OCI-M1 (cell line): ENCODE measurements at places on chromosomes 3 and 15.

- DNase-seq, result no peak
Observed at GRCh38 chr15:47500842-47501241, 216.5 kb upstream of the SEMA6D start.

GRCh38 chr3:64271631-64272030 is 46.4 kb upstream of the PRICKLE2 start:
- no peak for DNase-seq

DNA sequence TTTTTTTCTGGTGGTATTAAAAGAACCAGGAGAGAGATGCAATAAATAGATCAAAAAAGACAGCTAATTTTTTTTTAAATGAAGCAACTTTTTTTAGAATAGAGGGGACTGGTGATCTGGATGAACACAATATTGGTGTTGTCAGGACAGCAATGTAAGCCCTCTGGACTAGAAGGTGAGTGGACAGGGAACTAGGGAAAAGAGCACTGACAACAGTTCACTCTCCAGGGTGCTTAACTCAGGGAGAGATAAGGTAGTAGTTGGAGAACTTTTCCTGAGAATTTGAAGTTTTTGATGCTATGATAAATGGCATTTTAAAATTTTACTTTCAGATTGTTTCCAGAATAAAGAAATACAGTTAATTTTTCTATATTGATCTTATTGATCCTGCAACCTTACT is 158.3 kb upstream of the STAC start:
- no peak for DNase-seq

- DNase-seq, result no peak
Observed at GRCh38 chr3:127865941-127866340, 43.6 kb upstream of the MGLL start.

DNA sequence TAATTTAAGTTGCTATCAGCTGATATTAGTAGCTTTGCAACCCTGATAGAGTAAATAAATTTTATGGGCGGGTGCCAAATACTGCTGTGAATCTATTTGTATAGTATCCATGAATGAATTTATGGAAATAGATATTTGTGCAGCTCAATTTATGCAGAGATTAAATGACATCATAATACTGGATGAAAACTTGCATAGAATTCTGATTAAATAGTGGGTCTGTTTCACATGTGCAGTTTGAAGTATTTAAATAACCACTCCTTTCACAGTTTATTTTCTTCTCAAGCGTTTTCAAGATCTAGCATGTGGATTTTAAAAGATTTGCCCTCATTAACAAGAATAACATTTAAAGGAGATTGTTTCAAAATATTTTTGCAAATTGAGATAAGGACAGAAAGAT is 70.0 kb downstream of the ECT2 start:
- no peak for DNase-seq

DNA sequence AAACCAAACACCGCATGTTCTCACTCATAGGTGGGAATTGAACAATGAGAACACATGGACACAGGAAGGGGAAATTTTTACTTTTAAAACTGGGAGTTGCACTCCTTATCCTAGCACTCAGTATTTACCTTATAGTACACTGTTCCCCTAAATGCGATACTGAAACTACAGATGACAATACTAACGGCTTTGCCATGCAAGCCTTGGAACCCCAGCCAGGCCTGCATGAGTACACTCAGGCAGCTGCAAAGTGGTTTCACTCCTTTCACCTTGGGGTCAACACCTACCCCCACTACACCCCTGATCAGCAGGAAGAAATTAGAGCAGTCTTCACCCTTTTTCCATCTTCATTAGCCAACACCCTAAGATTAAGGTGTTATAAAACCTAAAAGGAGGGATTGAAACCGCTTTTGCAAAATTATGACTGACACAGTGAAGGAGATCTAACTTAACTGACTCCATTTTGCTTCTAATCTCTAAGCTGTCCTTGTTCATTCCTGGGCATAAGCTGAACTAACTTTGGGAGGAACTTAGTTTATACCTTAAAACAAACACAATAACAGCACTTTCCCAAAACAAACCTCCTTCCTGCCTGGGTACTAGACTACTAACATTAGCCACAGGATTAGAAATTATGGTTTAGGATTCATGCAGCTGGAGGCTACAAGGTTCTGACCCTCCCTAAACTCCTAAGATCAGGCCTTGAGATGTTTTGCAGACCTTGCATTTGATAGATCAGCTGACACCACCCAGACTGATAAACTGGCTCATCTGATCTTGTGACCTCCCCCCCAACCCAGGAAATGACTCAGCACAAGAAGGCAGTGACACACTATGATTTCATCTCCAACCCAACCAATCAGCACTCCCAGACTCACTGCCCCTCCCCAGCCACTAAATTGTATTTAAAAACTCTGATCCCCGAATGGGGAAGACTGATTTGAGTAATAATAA is 452.1 kb upstream of the PPP2R3A start:
- peak; percentile 91 for DNase-seq

- DNase-seq, result no peak
Observed at GRCh38 chr3:42035816-42036482, 55.2 kb upstream of the TRAK1 start.

GRCh38 chr3:190485830-190486532 is 27.9 kb upstream of the IL1RAP start:
- DNase-seq, result no peak

- peak; percentile 50 for DNase-seq
Observed at GRCh38 chr15:95693917-95694316, 636.6 kb upstream of the NR2F2 start.

DNA sequence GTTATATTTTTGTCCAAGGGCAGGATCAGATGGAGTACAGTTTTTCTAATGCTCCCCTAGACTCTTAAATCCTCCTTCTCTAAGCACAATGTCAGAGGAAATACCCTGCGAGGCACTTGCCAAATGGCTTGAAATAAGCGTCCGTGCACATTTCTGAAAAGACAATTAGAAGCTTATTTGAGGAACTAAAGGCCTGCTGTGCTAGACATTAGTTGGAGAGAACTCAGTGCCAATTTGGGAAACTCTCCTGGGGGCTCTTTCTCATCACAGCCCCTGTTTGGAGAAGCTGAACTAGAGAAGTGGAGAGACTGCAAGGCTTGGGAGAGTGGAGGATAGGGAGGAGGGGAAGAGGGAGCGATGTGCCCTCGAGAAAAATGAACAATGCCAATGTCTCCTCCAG is 247.6 kb upstream of the C2CD4B start:
- no peak for DNase-seq

DNA sequence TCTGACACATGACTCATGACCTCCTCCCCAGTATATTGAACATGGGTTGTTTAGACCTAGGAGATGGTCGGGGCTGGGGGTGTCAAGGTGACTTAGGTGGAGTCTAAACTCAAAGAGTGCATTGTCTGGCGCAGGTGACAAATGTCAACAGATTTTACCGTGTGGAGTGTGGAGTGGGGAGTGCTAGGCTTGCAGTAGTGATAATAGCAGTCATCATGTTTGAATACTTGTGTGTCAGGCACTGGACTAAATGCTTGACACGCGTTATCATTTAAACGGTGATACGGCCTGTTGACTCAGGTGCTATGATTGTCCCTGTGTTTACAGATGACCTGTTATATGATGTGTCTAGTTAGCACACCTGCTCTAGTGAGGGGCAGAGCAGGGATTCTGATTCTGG is 30.8 kb downstream of the MUC20 start:
- DNase-seq, result no peak

DNA sequence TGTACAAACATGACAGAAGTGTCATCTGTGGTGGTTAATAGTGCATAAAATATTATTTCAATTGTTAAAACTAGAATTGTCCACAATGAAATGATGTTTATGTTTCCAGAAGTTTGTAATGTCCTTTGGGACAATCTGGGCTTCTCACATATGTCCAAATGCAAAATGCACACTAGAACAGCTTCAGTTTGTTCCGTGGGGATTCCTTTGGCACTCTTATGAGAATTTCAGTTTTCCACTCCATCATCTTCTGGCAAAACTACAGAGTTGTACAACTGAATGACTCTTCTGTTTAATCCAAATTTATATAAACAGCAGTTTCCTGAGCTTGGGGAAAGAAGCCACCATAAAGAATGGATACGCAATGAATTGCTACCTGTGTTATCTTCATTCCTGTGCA is 2.0 kb upstream of the OR5H6 start:
- DNase-seq, result no peak

DNA sequence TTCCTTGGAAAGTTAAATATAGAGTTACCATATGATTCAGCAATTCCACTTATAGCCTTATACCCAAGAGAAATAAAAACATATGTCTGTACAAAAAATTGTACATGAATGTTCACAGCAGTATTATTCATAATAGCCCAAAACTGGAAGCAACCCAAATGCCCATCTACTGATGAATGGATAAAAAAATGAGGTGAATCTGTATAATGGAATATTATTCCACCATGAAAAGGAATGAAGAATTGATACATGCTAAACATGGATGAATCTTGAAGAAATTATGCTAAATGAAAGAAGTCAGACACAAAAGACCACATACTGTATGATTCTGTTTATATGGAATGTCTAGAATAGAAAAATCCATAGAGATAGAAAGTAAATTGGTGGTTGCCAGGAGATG is 61.4 kb downstream of the TTC23 start:
- DNase-seq, result no peak

GRCh38 chr3:23669541-23670255 is 136.1 kb upstream of the UBE2E1 start:
- no peak for DNase-seq

DNA sequence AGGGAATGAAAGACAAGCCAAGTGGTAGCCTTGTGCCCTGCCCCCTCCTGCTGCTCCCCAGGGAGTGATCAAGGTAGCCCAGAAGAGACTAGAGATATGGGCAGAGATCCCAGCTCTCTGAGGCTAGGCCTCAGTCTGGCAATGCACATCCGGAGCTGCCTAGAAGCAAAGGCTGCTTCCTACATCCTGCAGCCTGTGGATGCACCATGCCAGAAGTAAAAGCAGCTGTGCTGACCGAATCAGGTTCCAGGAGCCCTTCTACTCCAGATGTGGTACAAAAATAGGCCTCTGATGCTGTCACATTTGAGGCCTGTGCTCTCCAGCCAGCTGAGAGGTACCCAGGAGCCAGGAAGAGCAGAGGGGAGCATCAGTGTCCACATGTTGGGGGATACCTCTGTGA is 16.0 kb downstream of the TRAIP start:
- no peak for DNase-seq

- peak; percentile 79 for DNase-seq
Observed at GRCh38 chr3:123586131-123586530, 1.3 kb upstream of the HACD2 start.

DNA sequence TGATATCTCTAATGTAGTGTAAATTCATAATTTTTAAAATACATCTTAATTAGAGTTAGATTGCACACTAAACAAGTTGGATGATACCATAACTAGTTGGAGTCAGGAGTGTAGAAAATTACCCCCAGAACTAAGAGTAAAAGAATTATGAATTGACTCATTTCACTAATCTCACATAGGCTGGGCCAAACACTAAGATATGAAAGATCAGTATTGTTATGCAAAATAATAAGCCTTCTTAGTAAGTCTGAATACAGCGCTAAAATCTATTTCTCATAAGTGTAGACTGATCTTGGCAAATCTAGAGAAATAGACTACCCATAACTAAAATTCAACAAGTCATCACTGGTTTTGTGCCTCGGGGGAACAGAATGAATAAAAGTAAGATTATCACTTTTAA is 979.0 kb downstream of the ROBO1 start:
- no peak for DNase-seq

DNA sequence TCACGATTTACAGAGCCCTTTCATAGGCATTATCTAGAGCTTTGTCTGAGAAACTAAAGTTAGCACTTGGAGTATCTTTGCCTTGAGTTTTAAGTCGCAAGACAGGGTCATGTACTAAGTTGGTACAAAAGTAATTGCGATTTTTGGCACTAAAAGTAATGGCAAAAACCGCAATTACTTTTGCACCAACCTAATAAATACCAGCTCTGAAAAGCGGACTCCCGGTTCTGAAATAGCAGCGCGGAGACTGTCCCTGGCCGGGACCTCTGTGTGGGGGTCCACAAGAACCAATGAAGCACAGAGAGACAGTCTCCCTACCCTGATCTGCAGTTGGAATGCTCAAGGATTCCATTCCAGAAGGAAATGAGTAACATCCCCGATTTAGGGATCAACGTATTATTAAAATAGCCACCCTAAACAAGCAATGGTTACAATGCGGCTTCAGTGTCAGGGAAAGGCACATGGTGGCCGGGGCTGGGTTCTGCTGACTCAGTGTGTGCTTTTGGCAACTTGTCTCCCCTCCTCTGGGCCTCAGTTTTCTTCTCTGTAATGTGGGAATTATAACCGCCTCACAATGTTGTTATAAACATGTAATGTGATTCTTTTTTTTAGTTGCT is 150.3 kb upstream of the MCTP2 start:
- no peak for DNase-seq

GRCh38 chr3:138786788-138787271 is 47.9 kb downstream of the PIK3CB start:
- DNase-seq, result peak; percentile 82

DNA sequence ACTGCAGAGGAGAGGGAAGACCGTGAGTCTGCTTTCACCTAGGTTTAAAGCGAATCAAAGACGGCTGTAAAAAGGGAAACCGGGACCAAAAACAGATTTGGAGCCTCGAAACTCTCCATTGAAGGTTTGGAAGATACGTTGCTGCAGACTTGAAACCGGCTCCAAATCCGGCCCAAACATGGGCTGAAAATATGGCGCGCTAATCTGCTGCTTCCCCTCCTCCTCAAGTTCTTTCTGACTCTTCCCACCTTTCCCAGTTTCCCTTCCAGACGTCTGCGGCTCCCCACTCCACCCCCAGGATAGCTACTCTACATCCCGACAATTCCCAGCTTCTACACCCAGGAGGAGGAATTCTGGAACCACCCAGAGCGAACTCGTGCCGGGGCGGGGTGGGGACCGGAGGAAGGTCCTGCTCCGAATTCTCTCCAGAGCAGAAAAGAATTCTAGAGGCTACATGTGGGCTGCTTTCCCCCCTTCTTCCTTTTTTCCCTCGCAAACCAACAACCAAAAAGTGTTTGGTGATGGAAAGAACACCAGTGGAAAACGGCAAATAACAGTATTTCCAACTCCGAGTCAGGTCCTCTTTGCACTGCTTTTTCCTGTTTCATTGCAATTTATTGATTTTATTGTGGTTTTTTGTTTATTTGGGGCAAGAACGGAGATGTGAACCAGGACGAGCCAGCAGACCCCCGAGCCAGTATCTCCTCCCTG is 8.5 kb downstream of the EOMES start:
- no peak for DNase-seq

GRCh38 chr3:147383617-147384016 is 22.7 kb downstream of the ZIC4 start:
- peak; percentile 54 for DNase-seq

GRCh38 chr3:102400142-102400541 is 34.7 kb upstream of the ZPLD1 start:
- DNase-seq, result no peak

GRCh38 chr15:82186719-82187406 is 75.7 kb downstream of the EFL1 start:
- no peak for DNase-seq

DNA sequence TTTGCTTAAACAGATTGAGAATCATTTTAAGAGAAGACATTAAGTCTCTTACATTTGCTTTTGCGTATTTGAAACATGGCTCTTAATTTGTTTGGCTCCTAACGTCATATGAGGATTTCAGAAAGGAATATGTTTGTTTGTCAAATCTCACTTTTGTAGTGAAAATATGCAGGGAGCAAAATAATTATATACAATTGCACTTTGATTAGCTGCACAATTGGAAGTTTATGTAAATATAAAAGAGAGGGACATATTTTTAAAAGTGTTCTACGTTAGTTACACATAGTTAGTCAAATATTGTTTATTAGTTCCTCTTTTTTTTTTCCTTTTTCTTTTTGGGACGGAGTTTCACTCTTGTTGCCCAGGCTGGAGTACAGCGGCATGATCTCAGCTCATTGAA is 42.7 kb upstream of the GOLIM4 start:
- DNase-seq, result no peak

GRCh38 chr3:52149726-52150125 is 4.5 kb downstream of the POC1A start:
- DNase-seq, result no peak
